Stimulated activated CD4-positive, alpha-beta T cell treated with anti-CD3 and anti-CD28 coated beads, Interleukin-1b, Interleukin-23, amount 100 ng/mL, for 24 hours (primary cell): ENCODE measurements at places on chromosomes 1 and 21.

- no peak for DNase-seq
Measured at GRCh38 chr21:37974081-37974480, 57.8 kb upstream of the KCNJ6 start.

GRCh38 chr1:53080041-53080440 lies 18.0 kb downstream of the PODN start:
- no peak for DNase-seq

- no peak for DNase-seq
Measured at GRCh38 chr1:79575424-79575823, 568.9 kb upstream of the ADGRL4 start.

- DNase-seq: no peak
Measured at GRCh38 chr1:67675800-67676199, 9.2 kb upstream of the GADD45A start.

GRCh38 chr1:30683699-30684098 lies 39.7 kb downstream of the MATN1 start:
- no peak for DNase-seq

DNA sequence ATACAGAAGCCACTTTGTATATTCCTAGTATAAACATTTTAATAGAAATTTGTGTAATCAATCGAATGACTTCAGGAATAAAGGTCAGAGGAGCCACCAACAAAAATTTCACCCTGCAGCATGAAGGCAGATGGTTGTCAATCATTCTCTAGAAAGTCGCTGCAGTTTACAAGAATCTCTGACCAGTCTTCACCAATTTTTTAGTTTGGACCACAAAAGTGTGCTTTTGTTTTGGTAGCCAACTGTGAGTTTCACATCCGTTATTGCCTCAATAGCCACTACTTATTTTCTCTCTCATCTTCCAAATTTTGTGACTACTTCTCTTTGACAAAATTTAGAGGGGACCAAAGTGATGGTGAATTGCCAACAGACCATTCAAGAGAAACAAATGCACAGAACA lies 1155.6 kb downstream of the AMY1C start:
- no peak for DNase-seq

DNA sequence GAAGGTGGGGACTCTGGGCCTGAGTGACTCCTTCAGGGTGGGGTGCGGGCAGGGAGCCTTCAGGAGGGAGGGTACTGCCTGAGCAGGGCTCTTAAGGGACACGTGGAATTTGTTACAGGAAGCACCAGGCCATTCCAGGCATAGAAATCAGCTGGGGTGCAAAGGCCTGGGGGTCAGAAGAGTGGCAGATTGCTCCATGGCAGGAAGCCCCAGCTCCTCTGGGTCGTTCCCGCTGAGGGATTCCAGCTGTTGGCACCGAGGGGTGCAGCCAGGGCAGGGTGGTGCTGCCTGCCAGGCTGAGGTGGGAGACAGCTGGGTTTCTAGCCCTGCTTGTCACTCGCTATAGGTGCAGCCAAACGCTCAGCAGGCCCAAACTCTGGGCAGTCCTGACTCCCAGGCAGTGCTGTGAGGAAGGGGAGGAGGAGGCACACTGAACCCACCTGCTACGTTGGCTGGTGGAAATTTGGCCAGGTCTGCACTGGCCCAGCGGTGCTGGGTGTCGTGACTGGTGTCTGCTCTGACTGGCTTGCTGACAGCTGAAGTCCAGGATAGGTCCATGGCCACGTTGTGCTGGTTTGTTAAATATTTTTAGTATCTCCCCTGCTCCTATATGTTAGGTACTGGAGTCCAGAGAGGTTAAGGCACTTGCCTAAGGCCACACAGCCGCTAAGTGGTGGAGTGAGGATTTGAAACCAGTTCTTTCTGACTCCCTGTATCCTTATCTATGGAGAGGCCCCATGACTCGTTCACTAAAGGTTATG lies 19.3 kb downstream of the TNFRSF1B start:
- DNase-seq: no peak

DNA sequence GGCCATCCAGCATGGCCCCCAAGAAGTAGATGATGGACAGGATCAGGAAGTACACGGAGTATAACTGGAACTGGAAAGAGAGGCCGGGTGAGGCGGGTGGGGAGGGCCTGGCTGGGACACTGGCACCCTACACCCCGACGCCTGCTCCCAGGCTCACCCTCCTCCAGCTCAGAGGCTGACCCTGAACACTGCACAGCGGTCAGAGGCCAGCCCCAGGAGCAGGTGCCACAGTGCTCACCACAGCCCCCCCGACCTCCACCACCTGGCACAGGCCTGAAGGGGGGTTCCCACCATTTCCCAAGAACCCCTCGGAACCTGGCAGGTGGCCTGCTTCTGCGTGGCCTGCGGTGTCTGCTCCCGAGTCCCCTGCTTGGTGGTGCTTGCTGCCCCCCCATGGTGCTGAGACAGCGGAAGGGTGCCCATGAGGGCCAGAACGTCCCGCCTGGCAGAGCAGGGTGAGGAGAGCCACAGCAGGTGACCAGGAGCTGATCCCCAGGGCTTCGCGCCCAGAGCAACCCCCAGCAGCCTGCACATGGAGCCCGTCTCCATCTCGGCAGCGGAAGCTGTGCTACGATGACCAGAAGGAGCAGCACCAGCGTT lies 26.1 kb downstream of the SLC19A1 start:
- DNase-seq: no peak

DNA sequence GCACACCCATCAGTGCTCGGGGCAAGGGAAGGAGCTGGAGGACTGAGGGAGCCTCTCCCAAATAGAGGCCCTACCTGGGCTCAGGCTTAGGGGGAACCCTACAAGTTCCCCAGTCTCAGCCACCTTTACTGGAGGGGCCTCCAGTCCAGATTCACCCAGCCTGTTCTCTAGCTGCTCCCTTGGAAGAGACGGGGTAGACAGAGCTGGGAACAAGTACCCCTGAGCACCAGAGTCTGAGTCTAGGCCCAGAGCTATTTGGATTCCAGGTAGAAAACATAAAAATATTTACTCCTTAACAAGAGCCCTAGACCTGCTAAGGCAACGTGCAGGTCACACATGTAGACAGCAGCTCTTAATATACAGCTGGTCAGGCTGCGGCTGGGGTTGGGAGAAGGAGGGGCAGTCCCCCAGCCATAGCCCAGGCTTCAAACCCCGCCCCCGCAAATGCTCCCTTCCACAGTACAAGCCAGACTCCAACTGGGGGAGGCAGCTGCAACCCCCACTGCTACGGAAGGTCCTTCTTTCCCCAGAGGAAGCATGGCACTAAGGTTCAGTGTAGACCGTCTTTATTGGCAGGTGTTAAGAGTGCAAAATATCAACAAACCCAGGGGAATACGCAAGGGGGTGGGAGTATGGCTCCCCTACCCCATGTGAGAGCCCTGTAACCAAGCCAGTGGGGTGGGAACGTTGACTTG lies 8.0 kb downstream of the TENT5B start:
- no peak for DNase-seq

DNA sequence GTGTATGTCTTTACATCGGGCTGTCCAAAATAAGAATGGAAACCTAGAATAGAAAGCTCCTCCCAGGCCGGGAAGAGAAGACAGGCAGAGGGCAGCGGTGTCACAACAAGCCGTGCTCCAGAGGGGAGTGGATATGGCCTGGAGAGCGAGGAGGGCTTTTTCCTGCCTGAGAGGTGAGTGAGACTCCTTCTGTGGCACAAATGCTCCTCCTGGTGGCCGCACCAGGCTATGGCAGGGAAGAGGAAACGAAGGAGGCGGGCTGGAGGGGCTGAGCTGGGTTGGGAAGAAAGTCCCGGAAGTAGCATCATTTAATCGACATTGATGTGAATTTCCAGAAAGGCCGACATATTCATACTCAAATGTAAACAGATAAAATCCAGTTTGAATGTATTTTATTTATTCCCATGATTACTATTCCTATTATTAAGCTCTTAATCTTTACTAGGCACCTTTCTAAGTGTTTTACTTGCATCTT lies 54.7 kb downstream of the MEF2D start:
- DNase-seq: peak; percentile 73

GRCh38 chr21:45469273-45470086 lies 64.5 kb downstream of the COL18A1 start:
- no peak for DNase-seq

GRCh38 chr1:150516616-150517015 lies 1.1 kb downstream of the FALEC start:
- no peak for DNase-seq

DNA sequence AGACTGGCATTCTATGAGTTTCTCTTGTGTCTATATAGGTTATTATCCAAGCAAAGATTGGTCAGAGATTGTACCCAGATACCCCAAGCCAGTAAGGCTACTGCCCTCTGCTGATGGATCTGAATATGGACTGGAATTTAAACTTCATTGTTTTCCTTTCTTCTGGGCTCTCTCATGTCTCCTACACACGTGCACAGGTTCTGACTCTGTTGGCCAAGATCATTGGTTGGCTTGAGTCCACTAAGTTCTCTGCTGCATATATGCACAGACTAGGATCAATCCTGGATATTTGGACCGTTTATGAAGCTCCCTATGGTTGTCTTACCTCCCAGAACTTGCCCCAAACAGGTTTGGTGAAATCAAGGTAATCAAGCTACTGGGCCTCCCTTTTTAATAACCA lies 69.7 kb downstream of the CC2D1B start:
- DNase-seq: no peak

- DNase-seq: no peak
Measured at GRCh38 chr1:38456531-38456876, 403.1 kb downstream of the RRAGC start.

GRCh38 chr1:187854457-187854856 lies 1025.7 kb downstream of the PLA2G4A start:
- no peak for DNase-seq

- no peak for DNase-seq
Measured at GRCh38 chr1:3226701-3227350, 157.8 kb downstream of the PRDM16 start.

DNA sequence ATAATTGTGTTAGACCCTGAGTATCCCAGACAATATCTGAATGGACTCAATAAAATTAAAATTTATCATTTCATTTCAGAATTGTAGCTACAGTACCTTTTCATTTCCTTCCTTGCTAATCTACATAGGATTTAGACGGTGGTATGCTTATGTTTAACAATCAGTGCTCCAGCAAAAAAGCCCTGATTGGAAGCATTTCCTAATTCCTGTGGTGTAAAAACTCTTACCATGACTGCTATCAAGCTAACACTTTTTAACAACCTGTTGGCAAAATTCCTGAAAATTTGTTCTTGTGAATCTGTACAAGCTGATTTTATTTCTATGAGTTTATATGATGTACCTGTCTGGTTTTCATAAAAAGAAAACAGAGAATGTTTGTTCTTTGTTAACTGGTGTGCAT lies 5.2 kb upstream of the FNBP1L start:
- DNase-seq: no peak

DNA sequence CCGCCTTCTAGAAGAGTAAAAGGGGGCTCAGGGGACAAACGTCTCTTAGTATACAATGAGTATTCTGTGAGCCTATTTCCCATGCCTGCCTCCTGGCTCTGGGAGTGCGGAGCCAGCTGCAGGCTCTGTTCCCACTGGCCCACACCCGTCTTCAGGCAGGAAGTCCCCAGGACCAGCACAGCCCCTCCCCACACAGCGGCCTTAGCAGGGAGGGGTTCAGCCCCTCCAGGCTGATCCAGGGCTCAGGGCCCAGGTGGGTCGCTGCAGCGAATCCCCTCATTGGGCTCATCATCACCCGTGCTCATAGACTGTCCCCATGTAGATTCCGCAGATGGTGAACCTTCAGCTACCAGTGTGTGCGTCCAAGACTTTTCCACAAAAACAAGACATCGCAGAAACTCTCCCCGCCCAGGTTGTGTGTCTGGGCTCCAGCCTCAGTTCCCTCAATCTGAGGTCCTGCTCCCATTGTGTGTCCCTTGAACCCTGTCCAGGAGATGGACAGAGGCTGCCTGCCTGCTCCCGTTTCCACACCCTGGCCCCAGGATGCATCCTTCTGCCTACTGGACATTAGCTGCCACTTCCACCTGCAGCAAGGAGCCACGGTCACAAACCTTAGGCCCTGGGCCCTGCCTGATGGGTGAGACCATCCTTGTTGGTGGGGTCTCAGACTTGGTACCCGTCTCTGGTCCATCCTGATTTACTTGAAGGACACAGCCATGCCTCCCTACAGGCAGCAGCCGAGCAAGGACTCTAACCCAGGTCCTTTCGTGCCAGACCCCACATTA lies 39.4 kb downstream of the NENF start:
- no peak for DNase-seq

DNA sequence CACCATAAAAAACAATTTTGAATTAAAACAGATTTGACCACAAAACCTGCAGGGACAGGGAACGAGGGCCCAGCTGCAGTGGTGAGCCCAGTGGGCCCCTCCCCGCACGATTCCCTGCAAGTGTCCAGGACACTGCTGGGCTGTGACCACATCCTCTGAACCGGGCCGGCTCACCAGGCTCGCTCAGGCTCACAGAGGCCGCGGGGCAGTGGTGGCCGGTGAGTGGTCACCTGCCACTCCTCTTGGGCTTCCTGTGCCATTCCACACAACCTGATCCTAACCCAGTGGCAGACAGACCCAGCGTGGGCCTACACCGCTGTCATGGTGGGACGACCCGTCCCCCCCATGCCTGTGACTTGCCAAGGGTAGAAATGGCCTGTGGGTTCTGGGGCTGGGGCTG lies 36.5 kb upstream of the RIPK4 start:
- DNase-seq: no peak

DNA sequence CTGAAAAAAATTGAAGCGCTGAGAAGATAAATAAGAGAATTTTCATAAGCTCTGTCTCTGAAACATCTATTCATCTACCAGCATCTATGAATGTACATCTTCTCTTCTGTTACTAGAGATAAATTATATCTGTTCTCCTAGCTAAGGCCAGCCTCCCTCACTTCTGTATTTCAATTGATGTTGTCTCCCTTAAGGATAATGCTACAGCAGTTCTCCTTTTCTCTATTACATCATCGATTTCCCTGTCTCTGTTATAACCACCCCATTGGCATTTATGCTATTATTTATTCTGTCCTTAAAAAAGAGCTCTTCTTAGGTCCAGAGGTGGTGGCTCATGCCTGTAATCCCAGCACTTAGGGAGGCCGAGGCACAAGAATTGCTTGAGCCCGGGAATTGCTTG lies 42.9 kb upstream of the TMCO2 start:
- no peak for DNase-seq

GRCh38 chr1:34777519-34778321 lies 3.3 kb upstream of the GJB3 start:
- DNase-seq: no peak

DNA sequence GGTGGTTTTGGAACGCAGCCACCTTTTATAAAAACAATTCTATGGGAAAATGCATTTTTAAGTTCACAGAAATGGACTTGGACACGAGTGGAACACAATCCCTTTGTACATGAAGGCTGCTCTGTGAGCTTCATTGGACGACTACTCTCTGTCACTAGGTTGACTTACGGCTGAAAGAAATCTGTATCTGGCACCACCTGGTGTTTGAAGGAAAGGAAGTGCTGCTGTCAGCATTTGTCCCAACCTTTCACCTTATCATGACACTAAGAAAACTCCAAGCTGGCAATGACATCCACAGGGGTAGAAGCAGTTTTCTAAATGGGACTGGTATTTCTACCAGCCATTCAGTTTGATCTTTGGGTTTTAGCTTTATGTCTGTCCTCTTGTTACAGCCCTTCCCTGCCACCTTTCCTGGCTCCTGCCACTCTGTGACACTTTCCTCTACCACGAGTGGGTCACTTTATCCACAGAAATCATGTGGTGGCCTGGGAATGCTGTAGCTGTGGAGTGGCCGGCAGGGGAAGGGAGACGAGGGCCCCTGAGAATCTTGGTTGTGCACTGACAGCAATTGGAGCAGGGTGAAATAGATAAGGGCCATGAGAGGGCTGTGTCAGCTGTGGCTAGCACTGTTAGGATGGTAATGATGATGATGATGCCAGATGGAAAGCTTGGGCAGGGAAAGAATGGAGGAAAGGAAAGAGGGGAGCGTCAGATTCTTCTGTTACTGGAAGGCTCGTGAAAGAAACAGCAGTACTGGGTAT lies 85.2 kb downstream of the TBX19 start:
- DNase-seq: no peak

- DNase-seq: no peak
Measured at GRCh38 chr1:183021405-183022201, 1.6 kb upstream of the LAMC1 start.
